ENCODE measurements at places on chromosomes 4 and X.

- no peak for DNase-seq
Observed at GRCh38 chr4:84436812-84437211, 62.3 kb downstream of the NKX6-1 start.

DNA sequence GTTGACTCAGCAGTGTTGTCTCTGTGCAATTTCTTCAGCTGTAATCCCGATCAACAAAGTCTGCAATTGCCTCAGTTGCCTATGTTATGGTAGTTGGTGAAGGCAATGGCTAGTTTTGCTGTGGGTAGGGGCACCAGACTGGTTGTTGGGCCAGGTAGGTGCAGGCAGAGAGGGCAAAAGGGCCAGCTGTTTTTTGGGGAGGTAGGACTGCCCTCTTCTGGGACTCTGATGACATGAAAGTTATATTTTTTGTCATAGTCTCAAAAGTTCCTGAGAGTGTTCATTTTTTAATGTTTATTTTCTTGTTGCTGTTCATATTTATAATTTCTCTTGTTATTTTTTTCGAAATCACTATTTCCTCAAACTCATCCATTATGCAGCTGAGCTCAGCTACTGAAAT is 25.1 kb downstream of the DCAF12L2 start:
- DNase-seq, result no peak

DNA sequence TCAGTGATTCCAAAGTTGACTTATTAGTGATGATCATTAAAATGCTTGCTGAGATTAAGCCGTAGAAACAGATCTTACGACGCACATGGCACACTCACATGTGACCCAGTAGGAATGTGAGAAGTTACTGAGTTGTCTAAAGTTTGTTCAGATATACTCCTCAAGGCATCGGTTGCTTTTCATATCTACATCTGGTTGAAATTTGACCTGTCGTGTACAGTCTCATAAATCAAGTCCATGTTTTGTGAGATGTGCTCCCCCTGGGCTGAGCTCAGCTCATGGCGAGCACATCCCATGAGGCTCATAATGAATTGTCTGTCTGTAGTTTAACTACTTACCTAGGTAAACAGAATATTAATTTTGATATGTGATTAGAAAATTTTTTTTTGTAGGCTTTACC is 67.0 kb downstream of the TNIP2 start:
- DNase-seq, result no peak

DNA sequence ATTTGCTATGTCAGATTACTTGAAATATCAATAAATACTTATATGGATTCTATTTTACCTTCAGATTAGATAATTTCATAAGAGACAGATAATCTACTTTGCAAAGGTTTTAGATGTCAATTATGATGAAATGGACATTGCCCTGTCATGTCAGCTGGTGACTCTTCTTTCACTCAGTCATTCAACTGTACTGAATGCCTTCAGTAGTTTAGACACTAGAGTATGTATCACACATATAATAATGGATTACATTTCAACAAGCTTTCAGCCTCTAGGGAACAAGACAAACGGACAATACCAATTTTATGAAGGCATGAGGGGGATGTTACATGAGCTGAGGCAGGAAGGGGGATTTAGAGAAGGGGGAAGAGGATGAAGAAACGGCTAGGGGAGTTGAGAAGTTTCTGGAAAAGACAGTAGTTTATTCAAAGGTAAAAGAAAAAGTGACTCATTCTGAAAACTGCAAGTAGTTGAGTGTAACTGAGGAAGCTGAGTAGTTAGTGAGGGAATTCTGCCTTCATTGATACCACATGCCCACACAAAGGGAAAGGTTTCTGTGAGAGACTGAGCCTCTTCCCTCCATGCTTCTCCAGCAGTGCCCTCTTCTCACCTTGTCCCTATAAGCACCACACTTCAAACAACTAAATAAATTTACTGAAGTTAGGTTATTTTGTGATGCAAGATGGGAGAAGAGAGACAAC is 25.7 kb downstream of the SLC9B2 start:
- DNase-seq, result no peak

GRCh38 chr4:158621729-158622128 is 50.0 kb downstream of the C4orf46 start:
- no peak for DNase-seq

DNA sequence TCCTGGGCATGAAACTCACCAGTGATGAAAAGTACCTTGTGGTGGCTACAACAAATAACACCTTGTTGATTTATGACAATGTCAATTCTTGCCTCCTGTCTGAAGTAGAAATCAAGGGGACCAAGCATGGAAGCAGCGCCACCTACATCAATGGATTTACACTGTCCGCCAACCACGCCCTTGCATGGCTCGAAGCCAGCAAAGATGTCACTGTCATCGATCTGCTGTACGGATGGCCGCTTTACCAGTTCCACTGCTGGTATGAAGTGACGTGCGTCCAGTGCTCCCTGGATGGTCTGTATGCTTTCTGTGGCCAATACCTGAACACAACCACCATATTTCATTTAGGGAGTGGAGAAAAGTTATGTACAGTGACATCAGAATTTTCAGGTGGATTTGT is 200.5 kb downstream of the NWD2 start:
- no peak for DNase-seq

DNA sequence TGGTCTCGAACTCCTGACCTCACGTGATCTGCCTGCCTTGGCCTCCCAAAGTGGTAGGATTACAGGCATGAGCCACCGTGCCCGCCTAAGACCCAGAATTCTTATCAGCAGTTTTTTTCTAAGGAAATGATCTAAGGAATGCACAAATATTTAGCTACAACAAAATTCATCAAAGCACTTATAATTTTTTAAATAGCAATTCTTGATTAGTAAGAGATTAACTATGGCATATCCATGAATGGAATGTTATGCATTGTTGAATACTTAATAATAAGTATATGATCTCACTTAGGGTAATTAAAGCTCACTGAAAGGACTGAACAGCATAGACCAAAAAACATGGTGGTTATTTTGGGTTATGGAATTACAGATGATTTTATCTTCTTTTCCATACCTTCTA is 18.4 kb downstream of the CENPU start:
- DNase-seq, result no peak

DNA sequence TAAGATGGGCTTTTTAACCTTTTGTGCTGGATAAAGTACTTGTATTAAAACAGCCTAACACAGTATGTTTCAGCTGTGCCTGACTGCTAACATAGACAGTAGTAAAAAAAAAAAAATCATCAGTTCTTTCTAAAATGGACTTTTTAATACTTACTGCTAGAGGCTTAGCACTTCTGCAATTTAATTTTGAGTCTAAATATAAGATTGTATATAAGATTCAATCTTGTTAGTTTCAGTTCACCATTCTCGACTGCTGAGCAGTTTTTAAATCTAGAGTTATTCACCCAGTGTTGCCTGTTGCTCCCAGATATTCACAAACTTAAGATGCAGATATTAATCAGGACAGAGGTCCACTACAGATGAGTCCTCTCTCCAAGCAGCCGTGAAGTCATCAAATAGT is 6.8 kb downstream of the PLA2G12A start:
- no peak for DNase-seq

DNA sequence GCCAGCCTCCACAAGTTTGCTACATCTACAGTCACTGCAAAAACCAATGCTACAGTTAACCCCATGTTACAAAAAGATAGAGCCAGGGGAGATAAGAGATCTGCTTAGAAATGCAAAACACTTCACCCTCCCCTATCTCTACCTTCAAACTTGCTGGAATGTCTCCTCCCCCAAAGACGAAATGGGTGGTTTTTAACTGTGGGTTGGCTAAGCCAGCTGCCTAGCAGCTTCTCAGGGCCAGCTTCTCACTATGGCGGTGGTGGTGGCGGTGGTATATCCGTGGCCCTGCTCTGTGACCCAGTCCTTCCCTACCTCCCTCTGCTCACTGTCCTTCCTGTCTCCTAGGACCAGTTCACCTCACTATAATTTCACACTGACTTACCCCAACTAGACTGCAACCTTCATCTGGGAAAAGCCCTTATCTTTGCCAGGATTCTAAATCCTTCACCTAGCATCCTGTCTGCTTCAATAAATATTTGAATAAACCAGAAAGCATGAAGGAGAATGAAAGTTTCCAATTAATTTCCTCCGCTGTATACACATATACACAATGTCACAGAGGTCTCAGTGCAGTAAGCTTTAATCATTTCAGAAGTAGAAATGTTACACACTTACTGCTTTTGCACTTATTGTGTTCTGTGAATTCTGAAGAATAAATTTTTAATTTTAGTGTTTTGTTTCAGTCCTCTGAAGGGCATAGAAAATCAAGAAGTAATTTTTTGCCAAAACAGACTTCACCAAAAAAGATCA is 46.3 kb downstream of the SH3KBP1 start:
- peak; percentile 4 for DNase-seq

DNA sequence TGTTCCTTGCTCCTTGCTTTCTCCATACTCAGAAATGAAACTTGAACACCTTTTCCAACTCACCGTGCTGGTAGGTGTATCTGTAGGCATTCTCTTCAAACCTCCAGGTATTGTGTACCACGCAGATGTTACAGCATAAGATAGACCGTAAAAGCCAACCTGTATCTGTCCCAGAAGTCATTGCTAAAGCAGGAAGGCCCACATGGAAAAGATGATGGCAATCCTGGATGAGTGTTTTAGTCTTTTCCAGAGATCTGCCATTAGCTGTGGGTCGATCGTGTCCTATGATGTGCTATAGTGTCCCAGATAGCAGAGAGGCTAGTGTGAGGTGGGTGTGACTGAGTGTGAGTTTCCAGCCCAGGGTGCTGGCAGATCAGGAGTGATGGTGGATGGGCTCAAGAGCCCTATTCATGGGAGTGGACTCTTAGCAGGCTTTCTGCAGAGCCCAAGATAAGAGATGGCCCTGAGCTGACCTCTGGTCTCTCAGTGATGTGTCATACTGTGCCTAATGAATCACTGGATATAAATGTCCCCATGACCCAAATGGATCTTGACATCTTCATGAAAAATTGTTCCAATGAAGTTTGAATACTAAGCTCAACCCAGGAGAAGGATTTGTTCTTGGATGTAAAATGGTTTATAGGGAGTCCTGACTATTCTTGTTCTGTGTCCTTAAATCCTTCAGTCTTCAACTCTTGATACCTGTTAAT is 69.1 kb upstream of the WDR1 start:
- DNase-seq, result no peak

DNA sequence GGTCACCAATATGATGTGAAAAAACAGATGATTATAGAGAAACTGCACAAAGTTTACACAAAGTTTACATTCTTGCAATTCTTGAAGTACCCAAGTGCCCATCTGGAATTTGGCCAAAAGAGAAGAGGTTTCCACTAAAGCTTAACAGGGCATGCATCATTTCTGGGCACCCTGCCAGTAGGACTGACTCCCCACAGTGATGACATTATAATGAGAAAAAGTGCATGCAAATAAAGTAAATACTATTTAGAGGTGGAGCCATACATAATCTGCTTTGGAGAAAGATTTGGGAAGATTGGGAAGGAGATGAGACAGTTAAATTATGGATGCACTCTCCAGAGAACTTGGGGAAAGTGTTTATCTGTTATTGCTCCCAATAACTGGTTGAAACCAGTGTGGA is 93.7 kb upstream of the TRPC3 start:
- DNase-seq, result peak; percentile 84

- peak; percentile 87 for DNase-seq
Observed at GRCh38 chr4:78864405-78865024, 74.7 kb downstream of the PAQR3 start.

GRCh38 chr4:185272245-185272644 is 62.8 kb downstream of the SNX25 start:
- no peak for DNase-seq

GRCh38 chr4:102473476-102473875 is 27.7 kb upstream of the NFKB1 start:
- DNase-seq, result no peak

DNA sequence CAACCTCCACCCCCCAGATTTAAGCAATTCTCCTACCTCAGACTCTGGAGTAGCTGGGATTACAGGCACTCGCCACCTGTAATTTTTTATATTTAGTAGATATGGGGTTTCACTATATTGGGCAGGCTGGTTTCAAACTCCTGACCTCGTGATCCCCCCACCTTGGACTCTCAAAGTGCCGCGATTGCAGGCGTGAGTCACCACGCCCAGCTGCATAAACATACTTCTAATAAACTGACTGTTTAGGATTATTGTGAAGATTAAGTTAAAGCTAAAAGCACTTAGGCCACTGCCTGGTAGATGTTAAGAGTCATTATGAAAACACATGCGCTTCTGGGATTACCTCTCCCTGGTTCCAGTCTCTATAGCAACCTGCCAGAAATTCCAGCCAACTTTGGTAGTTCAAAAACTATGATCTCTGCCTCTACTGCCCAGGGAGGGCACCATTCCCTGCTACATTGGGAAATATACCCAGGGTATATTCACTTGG is 30.2 kb upstream of the GRIA3 start:
- peak; percentile 1 for DNase-seq

DNA sequence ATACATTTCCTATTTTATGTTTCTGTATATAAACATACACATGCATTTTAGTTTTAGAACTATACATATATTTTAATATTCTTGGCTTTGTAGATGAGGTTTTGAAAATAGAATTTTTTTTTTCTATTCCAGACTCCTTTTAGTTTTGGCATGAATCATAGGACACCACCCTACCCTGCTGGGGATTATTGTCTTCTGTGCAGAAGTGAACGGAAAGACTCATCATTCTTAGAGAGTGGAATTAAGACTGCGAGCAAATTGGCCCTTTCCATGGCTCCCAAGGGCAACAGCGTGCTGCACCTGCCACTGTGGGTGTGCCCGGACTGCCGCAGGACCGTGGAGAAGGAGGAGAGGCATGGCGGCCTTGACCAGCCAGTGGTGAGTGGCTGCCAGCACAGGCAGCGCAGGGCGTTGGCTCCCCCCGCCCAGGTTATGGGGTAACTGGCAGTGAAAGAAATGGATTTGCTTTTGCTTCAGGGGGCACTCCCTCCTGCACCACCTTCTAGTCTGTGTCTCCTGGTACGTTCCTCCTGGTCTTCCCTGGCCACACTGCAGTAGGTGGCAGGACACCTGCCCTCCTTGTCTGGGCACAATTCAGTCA is 59.6 kb downstream of the FAM193A start:
- no peak for DNase-seq

DNA sequence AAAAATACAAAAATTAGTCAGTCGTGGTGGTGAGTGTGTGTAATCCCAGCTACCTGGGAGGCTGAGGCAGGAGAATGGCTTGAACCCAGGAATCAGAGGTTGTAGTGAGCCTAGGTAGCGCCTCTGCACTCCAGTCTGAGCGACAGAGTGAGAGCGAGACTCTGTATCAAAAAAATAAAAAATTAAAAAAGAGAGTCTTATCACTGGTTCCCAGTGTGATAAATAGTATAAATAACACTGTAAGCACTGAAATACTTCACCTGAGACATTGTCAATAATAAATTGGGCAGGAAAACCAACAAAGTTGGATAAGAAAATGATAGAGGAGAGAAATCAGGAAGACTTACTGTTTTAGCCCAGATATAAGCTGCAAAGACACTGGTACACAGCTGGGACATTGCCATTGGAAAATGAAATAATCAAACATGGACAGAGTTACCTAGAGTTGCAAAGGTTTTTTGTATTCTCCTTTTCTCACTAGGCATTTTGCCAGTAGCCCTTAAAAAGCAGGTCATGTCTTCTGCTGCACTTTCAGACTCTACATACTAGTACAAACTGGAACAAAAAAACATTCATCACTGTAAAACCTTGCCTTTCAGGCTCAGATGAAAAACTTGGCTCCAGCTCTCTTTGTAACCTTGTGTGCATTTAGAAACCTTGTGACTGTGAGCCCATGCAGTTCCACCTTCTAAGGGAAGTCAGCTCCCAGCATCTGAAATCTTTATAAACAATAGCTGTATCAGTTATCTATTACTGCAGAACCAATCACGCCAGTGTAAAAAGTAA is 55.0 kb upstream of the PPP1R2C start:
- DNase-seq, result no peak

- DNase-seq, result no peak
Observed at GRCh38 chr4:153646261-153646660, 37.8 kb upstream of the TLR2 start.

GRCh38 chr4:48653217-48654014 is 126.7 kb downstream of the FRYL start:
- DNase-seq, result no peak
